ENCODE measurements at places on chromosomes 16 and 17.

GRCh38 chr17:69111794-69112193 lies 29.9 kb downstream of the ABCA6 start:
- no peak for DNase-seq

DNA sequence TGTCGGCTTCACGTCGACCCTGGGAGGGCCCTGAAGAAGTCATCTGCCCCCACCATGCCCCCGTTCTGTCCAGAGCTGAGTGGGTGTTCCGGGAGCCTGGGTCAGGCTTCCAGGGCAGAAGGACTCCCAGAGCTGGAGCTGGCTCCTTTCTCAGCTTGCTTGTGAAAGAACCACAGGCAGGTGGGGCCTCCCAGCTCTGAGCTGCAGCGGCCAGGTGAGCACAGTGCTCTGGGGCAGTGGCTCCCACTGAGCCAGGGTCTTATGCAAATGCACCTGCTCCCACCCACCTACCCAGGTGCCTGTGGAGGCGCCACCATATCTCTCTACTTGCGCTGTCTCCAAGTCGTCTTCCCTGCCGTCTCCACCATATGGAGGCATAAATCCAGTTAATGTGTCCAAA lies 140.0 kb upstream of the RPL38 start:
- no peak for DNase-seq

GRCh38 chr16:82783933-82784572 lies 157.3 kb downstream of the CDH13 start:
- DNase-seq = no peak

DNA sequence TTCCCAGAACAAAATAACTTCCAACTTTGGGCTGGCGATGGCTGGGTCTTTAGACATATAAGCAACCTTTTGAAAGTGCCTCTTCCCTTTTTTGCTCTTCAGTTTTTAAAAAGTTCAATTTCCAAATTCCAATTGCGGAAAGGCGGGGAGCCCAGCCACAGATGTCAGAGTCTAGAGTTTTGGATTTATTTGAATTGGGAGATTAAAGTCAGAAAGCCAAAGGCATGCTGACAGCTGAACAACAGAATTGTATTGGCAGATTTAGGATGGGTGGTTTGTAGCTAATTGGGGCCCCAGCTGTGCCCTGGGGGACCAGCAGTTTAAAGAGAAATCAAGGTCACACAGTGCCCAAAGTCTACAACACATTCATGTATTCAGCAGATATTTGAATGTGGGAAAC lies 10.5 kb downstream of the YPEL2 start:
- DNase-seq = no peak

DNA sequence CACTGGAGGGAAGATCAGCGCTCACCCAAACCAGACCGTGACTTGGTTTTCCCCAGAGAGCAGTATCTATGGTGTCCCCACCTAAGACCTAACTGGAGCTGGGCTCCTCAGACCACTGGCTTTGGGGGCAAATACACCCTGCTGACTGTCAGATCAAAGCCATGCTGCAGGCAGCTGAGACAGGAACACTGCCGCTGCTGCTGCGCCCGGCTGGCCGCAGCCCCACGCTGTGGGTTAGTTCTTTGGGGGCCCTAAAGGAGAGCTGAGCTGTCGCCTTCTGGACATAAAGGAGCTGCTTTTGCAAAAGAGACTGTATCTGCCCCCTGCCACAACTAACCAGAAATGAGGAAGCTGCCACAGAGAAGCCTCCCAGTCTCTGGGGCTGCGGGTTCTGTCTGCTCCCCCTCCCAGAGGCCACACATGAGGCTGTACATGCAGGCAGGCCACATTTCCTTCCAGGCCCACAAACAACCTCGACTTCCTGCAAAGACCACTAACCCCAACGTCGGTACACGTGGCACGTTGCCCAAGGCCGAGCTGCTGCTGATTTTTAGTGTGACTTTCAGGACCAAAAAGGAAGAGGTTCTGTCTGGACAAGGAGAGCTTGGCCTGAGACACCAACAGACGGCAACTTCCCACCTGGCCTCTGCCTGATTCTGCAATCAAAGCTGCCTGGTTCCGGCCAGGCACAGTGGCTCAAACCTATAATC lies 18.2 kb upstream of the ABR start:
- DNase-seq = no peak

- DNase-seq = no peak
Observed at GRCh38 chr17:48856122-48856821, 25.4 kb downstream of the CALCOCO2 start.

- DNase-seq = no peak
Observed at GRCh38 chr17:72137161-72137560, 16.3 kb downstream of the SOX9 start.

- DNase-seq = no peak
Observed at GRCh38 chr17:58277107-58277801, 3.5 kb downstream of the MPO start.

DNA sequence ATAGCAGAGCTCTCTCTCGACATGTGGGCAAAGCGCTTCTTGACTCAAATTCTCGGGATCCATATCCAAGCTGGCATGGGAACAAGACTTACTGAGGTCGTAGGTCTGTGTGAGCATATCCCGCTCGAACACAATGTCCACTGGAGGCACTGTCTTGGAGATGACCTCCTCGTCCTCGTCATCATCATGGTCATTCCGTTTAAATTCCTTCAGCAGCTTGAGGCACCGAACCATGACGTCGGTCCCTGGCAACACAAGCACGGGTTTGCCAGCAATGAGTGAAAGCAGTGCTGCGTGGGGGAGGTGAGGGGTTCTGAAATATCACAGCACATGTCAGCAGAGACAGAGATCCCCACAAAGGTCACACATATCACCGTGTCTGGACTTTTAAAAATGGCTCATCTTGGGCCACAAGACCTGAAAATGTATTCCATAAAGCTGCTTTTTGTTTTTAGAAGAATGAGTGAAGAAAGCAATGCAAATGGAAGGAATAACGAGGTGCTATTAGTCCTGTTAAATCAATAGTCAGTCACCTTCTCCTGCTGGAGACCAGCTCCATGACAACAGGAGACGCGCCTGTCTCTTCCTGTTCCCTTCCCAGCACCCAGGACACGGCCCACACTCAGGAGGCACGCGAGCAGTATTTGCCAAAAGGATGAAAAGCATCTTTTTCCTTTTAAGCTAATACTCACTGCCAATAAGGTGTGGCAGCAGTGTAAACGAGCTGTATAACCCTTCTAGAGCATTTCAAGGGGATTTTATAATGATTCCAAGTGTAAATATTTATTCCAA lies 37.9 kb downstream of the GTF3C1 start:
- no peak for DNase-seq

DNA sequence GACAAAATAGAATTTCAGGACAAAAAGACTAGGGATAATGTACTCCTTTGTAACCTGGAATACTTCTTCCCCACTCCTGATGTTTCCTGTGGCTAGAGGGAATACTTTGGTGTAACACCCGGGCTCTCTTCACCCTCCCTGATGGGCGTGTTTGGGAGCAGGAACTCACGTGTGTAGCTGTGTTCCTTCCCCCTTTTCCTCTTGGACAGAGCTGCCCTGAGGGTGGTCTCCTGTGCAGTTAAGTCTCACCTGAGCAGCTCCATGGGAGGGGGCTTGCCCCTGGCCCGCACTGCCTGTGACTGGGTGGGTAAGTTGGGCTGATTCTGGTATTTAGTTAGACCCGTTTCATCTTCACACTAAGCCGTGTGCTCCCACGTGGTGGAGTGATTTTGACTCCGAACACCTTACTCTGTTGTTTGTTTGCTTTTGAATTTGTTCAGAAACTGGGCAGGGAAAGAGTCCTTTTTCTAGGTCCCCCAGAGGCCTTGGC lies 87.9 kb downstream of the OR1D5 start:
- peak; percentile 61 for DNase-seq

GRCh38 chr16:23629516-23629915 lies 11.6 kb downstream of the PALB2 start:
- no peak for DNase-seq

DNA sequence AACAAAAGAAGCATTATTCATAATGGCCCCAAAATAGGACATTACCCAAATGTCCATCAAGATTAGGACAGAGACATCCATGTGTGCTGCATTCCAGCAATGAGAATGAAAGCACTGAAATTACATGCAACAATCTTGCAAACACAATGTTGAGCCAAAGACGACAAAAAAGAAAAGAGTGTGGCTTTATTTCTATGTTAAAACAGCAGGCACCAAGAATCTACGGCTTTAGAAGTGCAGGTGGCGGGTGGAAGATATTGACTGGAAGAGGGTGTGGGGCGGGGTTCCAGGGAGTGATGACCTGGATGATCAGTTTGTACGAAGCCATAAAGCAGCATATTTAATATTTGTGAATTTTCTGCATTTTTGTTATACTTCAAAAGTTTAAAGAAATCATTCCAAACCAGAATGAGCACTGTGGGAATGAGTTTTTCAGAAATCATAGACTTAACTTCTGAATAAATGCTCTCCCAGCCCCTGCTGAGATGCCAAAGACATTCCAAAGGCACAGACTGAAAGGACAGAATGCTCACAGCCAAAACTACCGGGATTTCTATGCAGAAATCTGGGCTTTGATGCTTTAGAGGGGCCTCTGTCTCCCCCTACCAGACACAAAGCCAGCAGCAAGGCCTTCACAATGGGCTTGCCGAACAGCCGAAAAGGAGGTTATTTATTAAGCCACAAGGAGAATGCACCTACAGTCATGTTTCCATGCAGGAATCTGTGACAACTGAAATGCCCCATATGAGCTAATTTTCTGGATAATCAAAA lies 361.6 kb downstream of the GRIN2A start:
- no peak for DNase-seq

- no peak for DNase-seq
Observed at GRCh38 chr16:52851211-52851740, 201.4 kb downstream of the CHD9NB start.

DNA sequence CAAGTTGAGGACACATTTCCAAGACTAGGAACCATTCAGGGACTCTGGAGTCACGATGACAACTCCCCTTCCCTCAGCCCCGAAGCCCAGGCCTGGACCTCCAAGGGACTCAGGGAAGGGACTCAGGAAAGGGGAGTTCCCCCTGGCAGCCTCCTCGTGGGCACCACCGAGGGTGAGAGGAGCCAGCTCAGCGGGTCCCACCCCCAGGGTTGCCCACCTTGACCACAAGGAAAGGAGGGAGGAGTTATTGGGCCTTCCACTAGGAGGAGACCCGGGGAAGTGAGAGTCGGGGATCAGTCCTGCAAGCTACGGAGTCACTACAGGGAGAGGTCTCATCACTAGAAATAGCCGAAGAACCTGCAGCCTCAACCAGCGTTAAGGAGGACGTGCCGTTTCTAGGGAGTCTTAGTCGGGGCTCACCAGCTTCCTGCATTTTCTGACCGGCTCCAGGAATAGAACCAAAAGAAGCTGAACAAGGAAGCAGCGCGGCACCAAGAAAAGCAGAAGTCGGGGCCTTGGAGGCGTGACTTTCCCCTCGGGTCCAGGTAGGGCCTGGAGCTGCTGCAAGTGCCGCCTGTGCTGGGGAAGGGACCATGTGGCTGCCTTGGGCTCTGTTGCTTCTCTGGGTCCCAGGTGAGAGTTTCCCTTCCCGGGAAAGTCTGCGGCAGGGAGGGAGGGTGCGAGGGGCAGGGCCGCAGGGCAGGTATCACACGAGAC lies at the start of gene CD300A:
Gene CD300A (plus strand): TSS at position 524 of the 717 bp plus-strand sequence. CDS start 70 bp downstream, at position 594.
- DNase-seq = no peak

DNA sequence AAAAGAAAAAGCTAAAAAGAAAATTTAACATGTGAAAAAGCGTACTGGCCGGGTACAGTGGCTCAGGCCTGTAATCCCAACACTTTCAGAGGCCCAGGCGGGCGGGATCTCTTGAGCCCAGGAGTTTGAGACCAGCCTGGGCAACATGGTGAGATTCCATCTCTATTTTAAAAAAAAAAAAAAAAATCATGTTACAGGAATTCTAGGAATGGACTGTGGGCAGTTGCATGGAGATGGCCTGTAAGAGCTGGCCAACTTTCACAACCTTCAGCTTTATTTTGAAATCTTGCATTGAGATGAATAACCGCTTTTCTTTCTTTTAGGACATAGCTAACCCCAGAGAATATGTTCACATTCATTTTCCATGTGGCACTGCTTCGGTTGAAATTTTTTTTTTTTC lies 8.2 kb upstream of the CIAO3 start:
- no peak for DNase-seq

- no peak for DNase-seq
Observed at GRCh38 chr16:73060892-73061490, 13.1 kb upstream of the ZFHX3 start.

DNA sequence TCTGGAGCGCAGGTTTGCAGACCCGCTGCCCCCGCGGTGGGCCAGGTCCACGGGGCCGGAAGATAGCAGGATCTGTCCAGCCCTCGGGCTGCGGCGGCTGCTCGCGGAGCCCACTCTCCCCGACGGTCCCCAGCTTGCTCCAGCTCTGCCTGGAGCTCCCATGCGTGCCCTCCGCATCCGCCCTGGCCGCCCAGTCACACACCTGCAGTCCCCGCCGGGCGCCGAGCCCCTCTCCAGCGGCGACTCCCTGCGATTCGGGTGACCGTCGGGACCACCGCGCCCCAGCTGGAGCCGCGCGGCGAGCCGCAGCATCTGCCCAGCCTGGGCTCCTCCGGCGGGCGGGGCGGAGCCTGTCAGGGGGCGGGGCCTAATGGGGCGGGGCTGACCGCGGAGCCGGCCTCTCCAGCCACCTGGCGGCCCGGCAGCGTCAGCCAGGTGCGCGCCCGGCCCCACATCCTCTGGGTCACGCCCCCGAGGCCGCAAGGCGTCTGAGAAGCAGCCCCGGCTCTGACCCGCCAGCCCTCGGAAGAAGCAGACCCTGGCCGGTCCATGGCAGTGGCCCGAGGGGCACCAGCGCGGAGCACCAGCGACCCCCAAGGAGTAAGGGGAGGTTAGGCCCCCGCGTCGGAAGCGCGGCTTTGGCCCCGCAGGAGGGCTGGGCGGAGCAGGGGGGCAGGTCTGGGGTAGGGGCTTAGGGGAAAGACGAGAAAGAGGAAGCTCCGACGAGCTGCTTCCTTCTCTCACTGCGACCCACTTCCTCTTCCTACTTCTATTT lies at the start of gene PIK3R5:
Gene PIK3R5 (minus strand): TSS at position 314 of the 775 bp plus-strand sequence. CDS start 54,213 bp downstream, outside the sequence.
- peak; percentile 60 for DNase-seq

GRCh38 chr16:35908942-35909341 lies 2449.5 kb downstream of the TP53TG3F start:
- peak; percentile 1 for DNase-seq

GRCh38 chr16:21600031-21600773 lies 825 bp downstream of the METTL9 start:
- peak; percentile 23 for DNase-seq

- no peak for DNase-seq
Observed at GRCh38 chr17:43637563-43638323, 24.0 kb downstream of the MEOX1 start.

DNA sequence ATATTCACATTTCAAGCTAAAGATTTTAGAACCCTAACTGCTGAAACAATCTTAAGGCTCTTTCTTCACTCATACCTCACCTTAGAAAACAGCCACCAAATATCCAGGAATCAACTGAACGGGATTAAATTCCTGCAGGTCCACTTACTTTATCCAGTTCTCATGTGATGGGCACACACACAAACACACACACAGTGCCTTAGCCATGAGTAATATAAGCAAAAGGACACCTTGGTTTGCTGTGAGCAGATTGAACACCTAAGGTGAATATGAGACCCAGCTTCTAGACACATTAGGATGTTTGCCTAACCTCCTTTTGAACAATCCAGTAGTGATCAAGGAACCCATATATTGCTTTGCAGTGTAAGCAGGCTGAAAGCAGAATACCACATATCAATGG lies 81.5 kb downstream of the TUBD1 start:
- no peak for DNase-seq

- DNase-seq = no peak
Observed at GRCh38 chr16:3732171-3732570, 14.8 kb upstream of the TRAP1 start.

GRCh38 chr17:4938069-4938491 lies 1.8 kb downstream of the SLC25A11 start:
- DNase-seq = no peak
